T-helper 17 cell (primary cell): ENCODE measurements at places on chromosomes 3 and 15.

DNA sequence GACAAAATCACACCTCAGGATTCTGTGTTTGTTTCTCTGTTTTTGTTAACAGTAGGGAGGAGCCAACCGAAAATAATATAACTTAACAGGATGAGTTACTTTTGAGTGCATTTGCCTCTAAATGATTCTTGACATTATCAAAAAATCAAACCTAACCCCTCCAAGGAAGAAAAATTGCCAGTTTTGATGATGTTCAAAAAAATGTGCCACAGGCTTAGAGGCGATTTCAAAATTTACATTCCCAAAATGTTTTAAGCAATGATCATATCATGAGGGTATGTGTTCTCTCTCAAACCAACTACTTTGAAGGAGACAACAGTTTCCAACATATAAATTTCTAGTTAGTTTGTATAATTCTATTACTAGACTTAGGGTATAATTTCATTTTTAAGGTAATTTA lies 6.7 kb downstream of the VGLL3 start:
- DNase-seq, result no peak

- no peak for DNase-seq
Measured at GRCh38 chr3:7798276-7798675, 703.3 kb upstream of the LMCD1 start.

DNA sequence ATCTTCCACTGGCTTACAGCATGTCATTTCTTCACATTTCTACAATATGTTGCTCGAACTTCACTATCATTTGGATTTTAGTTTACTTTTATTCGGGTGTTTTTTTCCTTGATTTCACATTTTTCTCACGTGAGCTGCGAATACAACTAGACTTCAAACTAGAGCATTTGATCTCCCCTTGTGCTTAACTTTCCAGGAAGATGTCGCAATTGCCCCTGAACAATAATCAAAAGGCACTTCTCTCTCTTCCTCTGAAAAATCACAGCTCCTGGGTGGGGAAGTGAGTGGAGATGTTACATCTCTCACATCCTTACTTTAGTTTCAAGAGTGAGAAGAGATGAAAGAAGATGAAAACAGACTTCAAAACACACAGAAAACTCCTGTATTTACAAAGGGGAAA lies 587.9 kb downstream of the TBL1XR1 start:
- no peak for DNase-seq

GRCh38 chr3:51715231-51715976 lies 8.5 kb downstream of the GRM2 start:
- no peak for DNase-seq

DNA sequence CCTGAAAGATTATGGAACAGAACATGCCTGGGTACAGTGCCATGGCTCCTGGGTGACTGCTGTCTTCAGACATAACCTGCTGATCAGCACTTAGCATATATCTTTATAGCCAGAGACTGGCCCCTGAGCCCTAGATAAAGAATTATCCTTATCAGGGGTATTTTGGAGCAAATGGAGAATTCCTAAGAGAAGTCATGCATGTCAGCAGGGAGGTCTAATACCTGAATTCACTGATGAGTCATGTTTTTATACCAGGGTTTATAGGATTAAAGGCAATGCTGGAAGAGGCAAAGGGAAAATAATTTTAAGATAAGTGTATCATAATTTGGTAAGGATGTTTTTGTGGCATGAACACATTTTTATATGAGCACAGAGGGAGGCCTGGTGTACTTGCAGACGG lies 159.8 kb downstream of the ADAMTSL3 start:
- DNase-seq, result no peak

DNA sequence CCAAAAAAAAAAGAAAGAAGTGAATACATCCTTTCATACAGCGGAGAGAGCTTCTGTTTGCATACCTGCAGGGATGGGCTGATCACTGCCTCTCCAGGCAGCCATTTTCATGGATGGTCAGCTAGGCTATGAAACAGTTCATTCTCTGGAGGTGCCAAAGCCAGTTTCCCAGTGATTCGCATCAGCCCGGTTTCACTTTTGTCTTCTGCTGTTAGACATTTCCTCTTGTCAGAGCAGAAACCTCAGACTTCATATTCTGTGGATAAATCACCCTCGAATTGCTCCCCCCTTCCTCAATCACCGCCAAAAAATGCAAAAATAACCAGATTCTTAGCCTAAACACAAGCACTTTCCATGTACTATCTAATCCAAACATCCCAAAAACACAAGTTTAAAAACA lies 225.6 kb downstream of the ADAMTS9 start:
- DNase-seq, result no peak

DNA sequence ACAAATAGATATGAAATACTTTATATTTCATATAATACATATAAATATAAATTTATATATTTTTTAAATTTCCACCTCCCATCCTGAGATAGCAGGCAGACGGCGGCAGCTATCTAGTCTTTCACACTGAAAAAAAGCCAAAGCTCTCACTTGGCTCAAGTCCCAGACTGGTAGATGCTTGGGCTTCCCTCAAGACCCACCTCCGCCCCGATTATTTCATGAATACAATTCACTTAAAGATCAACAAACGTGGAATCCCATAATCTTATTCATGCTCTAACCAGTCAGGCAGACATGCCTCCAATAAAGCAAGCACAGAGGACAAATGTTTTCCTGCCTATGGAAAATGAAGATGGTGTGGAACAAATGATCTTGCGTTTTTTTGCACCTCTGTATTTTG lies 275.9 kb upstream of the NR2F2 start:
- DNase-seq, result no peak

DNA sequence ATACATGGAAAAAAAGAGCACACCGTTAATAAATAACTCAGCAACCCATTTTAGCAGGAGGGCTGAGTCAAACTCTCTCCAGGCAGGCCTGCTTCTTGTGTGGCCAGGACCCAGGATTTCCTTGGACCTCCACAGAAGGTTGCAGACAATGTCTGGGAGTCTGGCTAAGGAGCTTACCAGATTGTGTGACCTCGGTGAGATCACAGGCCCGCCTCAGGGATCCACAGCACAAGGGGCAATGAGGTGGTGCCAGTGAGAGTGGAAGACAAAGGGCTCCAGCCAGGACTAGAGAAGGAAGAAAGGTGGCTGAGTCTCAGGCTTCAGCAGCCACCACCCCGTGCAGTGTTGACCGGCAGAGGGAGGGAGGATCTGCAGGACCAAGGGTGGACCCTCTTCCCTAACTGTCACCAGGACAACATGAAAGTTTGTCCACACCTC lies 32.2 kb upstream of the SEC22A start:
- DNase-seq, result no peak

DNA sequence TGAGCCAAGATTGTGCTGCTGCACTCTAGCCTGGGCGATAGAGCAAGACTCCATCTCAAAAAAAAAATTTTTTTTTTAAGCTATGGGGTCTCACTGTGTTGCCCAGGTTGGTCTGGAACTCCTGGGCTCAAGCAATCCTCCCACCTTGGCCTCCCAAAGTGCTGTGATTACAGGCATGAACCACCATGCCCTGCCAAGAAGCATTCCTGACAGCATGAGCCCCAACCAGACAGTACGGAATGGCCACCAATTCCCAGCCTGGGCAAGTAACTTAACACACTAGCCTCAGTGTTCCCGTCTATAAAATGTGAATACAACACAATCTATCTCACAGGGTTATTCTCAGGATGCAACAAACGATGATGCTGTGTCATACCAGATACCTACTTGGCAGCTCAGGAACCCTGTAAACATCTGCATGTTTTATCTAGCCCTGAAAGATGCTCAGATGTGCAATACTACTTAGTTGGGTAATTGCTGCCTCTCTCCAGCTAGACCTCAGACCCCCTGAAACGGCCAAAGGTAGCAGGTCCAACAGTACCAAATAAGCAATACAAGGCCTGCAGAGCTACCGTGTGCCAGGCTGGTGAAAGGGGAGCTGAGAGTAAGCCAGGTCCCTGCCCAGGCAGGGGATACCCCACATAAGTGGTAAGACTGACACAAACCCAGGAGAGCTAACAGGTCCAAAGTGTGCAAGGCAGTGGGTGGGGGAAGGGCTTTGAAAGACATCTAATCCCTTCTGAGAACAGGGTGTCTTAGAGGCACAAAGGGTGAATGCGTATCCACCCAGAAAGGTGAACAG lies 1.9 kb downstream of the TKT start:
- DNase-seq, result no peak
